ENCODE measurements at places on chromosomes 13 and 19. TPM values are rescaled to one million over a fixed set of nuclear protein-coding genes. Genes with fewer than 3 reads are reported as not detected.

- no peak for DNase-seq
These were observed 26.6 kb downstream of the SLAIN1 start for GRCh38 chr13:77724092-77724491.

GRCh38 chr13:32731576-32731975 lies 145.3 kb downstream of the PDS5B start:
- no peak for DNase-seq

- DNase-seq: peak; percentile 58
These were observed 1.2 kb downstream of the KLF2 start for GRCh38 chr19:16325641-16326400.

GRCh38 chr13:77751513-77752456 lies 54.3 kb downstream of the SLAIN1 start:
- DNase-seq: no peak

DNA sequence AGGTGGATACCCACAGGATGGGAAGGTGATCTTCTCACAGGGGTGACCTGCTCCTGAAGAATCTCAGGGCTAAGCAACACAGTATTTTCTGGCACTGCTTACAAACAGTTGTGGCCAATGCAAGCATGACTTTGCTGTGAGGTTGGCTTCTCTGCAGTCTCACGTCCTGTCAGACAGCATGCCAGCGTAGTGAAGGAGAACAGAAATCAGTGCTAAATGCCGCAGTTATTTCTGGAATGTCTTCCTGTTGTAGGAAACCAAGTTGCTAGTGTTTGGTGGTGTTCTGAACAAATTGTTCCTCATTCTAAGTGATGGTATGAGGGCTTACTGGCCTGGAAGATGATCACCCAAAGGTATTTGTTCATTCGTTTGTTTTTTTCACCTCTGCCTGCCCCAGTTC lies 320.1 kb downstream of the MTUS2 start:
- no peak for DNase-seq

GRCh38 chr13:20441056-20441455 lies 84.6 kb downstream of the CRYL1 start:
- no peak for DNase-seq

- DNase-seq: no peak
These were observed 216.5 kb downstream of the EFNB2 start for GRCh38 chr13:106318941-106319411.

- no peak for DNase-seq
These were observed 28.1 kb downstream of the MICOS13 start for GRCh38 chr19:5652261-5652660.

DNA sequence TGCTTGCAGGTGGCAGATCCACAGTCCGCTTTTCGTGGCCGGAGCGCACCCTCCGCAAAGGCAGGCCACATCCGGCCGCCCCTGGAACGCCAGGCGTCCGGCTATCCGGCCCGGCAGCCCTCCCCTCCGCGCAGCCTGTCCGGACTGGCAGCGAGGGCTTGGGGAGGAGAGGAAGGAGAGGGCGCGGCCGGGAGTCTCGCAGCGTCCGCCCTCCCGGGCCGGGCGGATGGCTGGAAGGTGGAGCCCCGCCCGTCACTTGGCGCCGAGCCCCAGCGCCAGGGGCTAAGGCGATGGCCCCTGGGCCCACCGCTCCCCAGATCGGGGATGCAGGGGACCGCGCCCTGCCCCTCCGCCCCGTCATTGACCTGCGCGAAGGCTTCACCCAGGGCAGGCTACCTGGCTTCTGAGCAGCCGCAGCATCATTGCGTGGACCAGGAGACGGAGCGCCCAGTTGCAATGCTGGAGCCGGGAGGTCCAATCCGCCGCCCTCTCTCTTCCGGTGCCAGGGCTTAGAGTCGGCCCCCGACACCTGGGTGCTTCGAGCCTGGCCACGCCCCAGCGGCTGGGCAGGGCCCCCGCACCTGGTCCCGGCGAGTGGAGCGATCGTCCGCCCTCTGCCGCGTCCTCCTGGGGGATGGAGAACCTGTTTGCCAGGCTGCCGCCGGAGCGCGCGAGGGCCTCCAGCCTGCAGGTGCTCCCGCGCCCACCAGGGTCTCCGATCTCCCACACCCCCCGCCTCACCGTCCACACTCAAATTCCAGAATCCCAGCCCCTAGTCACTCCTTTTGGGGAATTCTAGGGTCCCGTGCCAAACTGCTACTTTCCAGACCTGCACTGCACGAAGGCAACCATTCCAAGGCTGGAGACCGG lies at the start of gene FUT1:
Gene FUT1 (minus strand): TSS at position 146 of the 870 bp plus-strand sequence. CDS start 1,360 bp downstream, outside the sequence.
- DNase-seq: no peak

GRCh38 chr19:2726904-2727639 lies 5.9 kb upstream of the DIRAS1 start:
- DNase-seq: no peak

- DNase-seq: no peak
These were observed 244.6 kb upstream of the SGCG start for GRCh38 chr13:22936228-22936627.

GRCh38 chr13:74562381-74562780 lies 428.2 kb upstream of the KLF12 start:
- no peak for DNase-seq

GRCh38 chr19:40974633-40975037 lies 16.4 kb upstream of the CYP2B6 start:
- peak; percentile 79 for DNase-seq

- no peak for DNase-seq
These were observed 261.0 kb downstream of the GPC5 start for GRCh38 chr13:91659256-91660075.

DNA sequence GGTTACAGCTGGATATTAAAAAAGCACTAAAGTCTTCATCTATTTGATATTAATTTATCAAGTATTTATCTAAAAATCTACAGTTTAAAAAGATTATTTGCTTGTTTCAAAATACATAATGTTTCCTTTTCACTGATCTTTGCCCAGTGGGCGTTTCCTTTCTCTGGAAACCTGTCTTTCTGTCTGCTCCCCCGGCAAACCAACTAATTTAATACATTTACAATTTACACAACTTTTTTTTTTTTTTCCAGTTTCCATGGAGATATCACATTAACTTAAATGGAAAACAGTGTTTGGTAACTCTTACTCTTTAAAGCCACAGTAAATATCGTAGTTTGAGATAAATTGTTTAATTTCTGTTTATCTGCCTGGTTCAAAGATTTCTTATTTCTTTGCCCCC lies 5.3 kb downstream of the GPC6 start:
- peak; percentile 45 for DNase-seq

DNA sequence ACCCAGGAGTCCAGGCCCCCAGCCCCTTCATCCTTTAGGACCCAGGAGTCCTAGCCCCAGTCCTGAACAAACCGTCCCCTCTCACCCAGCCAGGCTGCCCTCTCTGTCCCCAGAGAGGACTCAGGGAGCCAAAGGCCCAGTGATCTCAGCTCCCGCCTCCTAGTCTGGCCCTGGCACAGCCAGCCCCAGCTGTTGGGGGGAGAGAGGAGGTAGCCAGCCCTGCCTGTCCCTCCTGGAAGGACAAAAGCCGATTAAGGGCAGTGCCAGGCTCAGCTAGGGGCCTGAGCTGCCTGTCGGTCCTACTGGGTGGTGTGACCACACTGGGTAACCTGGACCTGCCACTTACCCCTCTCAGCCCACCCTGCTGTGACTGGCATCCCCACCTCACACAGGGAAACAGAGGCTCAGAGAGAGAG lies 14.5 kb downstream of the LIPE start:
- DNase-seq: no peak

DNA sequence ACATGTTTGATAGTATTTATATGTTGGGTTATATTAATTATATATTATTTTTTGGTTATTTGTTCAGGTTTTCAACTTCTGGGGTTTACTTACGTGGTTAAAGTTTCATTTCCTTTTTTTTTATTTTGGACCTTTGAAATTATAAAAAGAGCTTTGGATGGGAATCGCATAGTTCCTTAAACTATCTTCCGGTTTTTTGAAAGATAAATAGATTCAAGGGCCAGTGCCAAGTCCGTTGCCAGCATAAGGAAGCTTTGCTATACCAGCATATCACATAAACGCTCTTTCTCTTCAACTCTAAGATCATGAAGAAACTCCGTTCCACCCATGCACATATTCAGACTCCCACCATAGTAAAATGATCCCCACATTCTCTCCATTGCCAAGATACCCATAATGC lies 7.4 kb upstream of the OXGR1 start:
- DNase-seq: no peak

- no peak for DNase-seq
These were observed 102.7 kb downstream of the ELF1 start for GRCh38 chr13:40916207-40916998.

- DNase-seq: no peak
These were observed 526.0 kb upstream of the SPRY2 start for GRCh38 chr13:80866921-80867320.

DNA sequence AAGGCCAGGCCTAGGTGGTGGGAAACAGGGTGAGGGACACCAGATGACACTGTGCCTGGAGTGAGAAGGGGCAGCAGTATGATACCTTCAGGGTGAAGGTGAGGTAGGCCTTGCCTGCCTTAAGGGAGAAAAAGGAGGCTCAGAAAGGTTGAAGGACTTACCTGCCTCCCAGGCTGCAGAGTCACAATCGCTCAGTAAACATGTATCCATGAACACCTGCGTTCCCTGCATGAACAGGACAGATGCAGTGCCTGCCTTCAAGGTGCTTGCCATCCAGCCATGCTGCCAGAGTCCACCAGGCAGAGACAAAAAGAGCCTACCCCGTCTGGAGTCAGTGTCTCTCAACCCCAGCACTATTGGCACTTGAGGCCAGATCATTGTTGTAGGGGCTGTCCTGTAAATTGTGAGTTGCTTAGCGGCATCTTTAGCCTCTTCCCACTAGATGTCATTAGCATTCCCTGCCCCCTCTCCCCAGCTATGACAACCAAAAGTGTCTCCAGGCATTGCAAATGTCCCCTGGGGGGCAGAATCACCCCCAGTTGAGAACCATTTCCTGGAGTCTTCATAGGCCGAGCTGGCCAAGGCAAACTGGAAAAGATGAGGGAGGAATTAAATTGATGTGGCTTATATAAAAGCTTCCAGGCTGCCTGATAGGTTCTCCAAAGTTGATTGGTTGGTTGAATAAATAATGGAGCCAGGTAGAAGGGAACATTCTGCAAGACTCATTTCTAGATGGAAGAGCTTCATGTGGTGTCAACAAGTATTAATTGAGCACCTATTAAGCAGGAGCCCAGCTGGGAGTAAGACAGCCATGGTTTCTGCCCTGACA lies 1.7 kb downstream of the MAP3K10 start:
- DNase-seq: no peak

- peak; percentile 73 for DNase-seq
These were observed 2.7 kb downstream of the PRKACA start for GRCh38 chr19:14114854-14115253.

DNA sequence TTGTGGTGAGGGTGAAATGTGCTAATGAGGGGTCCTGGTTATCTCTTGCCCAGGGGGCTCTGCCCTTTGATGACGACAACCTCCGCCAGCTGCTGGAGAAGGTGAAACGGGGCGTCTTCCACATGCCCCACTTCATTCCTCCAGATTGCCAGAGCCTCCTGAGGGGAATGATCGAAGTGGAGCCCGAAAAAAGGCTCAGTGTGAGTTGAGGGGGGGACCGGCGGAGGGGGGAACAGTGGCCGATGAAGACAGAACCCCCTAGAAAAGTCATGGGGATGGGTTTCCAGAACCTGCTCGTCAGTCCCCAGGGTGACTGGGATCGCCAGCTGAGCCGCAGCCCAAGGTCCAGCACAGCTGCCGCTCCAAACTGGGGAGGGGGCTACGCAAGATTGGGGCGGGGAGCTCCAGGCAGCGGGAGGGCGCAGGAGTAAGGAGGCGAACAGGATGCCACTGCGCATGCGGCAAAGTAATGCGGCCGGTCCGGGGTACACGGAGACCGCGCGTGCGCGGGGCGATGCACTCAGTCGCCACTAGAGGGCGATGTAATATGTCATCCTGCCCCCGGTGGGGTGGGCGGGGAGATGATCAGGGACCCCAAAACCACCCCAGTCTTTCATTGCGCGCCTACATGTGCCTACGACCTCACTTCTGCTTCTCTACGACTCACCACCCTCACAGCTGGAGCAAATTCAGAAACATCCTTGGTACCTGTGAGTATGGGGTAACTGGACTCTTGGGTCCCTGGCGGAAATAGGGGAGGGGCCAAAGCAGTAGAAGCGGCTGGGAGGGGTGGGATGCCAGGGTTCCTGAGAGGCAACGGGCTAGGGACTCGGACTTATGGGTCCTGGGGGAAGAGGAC lies 17.9 kb downstream of the BRSK1 start:
- DNase-seq: peak; percentile 87

DNA sequence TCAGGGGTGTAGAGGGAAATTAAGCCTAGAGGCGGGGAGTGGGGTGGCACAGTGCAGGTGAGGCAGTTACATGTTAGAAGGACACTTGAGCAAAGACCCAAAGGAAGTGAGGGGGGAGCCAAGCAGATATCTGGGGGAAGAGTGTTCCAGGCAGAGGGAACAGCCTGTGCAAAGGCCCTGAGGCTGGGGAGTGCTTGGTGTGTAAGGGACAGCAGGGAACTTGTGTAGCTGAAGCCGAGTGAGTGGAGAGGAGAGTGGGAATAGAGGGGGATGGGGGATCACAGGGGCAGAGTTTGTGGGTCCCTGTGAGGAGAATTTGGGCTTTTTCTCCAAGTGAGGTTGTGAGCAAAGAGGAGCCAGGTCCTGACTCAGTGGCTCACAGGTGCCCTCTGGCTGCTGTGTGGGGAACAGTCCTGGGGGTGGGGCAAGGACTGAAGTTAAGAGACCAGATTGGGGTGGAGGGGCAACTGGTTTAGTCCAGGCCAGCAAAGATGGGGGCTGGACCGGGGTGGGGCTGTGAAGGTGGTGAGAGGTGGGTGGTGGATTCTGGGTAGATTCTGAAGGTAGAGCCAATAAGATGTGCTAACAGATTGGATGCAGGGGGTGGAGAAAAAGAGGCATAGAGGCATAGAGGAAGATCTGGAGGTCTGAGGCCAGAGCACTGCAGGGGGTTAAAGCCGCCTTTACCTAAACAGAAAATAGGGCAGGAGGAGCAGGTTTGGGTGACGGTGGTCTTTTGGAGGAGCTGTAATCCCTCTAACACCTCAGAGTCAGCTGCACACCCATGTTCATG lies 75.3 kb downstream of the CACNA1A start:
- DNase-seq: peak; percentile 51

Gene RFPL4AL1
- total RNA-seq: not detected

Gene SYT3
- total RNA-seq: not detected

Gene BEST2
- not detected for total RNA-seq

Gene USHBP1
- total RNA-seq: 1.6 TPM

Gene KRTDAP
- not detected for total RNA-seq

Gene FIZ1
- 6.7 TPM for total RNA-seq

Gene COL5A3
- total RNA-seq: 24.3 TPM

Gene RPS16
- 668 TPM for total RNA-seq

Gene EDNRB
- 27.3 TPM for total RNA-seq

Gene ZNF616
- total RNA-seq: 3.9 TPM

Gene CEACAM7
- total RNA-seq: not detected

Gene LIM2
- not detected for total RNA-seq

Data from left lobe of liver (tissue), 2 donors.